ENCODE measurements at places on chromosomes 16 and 17.

DNA sequence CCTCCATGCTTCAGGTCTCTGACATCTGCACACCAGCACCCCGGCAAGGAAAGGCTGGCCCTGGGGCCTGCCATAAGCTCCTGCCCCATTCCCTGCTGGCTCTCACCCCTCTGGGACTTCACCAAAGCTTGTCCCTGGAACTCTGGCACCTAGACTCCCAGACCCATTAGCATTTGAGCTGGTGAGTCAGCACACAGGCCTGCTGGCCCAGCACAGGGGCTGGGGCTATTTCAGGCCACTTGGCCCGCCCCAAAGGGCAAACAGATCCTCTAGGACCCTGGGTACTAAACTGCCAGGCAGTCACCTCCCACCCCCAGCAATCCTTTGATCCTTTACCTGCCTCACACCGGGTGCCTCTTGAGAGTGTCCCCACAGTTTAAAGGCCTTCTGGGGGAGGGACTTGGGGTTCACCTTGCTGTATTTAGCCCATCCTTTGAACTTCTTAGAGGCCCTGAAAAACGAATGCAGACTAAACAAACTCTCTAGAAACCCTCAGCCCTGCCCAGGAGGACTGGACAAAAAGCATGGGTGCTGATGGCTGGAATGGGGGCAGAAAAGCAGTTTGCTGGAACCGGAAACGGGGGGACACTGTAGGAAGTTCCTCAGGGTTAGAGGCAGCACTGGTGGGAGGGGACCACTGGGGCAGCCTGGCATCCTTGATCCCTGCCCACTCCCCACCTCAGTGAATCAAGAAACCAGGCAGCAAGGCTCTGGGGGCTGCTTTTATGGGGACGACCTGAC is 3.2 kb upstream of the SAMD14 start:
- no peak for DNase-seq

DNA sequence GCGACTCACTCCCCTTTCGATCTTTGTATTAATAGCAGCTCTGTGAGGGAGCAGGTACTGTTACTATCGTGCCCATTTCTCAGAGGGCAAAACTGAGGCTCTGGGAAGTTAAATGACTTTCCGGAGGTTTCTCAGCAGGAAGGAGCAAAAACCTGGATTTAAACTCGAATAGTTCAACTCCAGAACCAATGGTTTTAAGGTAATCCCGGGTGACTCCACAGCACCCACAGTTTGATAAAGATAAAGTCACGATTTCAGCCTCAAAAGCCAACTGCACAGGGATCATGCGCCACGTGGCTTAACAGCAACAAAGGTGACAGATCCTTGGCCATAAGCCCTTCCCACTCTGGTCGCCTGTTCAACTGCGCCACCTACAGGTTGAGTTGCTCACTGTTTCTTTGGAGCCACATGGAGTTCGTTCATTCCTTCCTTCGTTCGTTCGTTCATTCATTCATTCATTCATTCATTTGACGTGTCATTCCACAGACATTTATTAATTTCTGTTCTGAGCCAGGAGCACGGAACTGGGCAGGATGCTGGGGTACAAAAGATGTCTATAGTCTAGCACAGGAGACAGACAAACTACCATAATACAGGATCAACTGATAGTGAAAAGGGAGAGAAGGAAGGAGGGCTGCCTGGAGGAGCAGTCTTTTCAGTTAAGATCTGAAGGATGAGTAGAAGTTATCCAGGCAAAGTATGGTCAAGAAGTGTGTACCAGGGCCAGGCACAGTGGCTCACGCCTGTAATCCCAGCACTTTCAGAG is 134.8 kb downstream of the HS3ST2 start:
- peak; percentile 12 for DNase-seq

- DNase-seq = no peak
Measured at GRCh38 chr16:9124908-9125584, 33.6 kb downstream of the HAPSTR1 start.

GRCh38 chr17:65278050-65278819 is 141.1 kb downstream of the RGS9 start:
- no peak for DNase-seq

GRCh38 chr16:88793251-88793954 is 8.4 kb upstream of the PIEZO1 start:
- no peak for DNase-seq

DNA sequence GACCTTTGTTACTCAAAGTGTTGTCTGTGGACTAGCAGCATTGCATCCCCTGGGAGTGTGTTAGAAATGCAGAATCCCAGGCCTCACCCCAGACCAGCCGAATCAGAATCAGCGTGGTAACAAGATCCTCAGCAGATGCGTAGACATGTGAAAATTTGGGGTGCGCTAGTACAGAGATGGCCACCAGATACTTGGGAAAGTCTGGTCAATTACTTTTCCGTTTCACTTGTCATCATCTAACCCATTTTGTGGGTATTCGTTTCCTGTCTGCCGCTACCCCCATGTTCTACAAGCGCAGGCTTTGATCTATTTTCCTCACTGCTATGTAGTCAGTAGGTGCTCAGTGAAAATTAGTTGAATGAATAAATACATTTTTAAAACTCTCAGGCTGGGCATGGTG is 33.1 kb upstream of the HERPUD1 start:
- no peak for DNase-seq

GRCh38 chr17:42101513-42102292 is 3.4 kb upstream of the ZNF385C start:
- peak; percentile 46 for DNase-seq

- DNase-seq = no peak
Measured at GRCh38 chr17:48294020-48294805, 135.8 kb downstream of the SKAP1 start.

GRCh38 chr16:65254144-65254543 is 132.3 kb upstream of the CDH11 start:
- DNase-seq = no peak

GRCh38 chr17:80426671-80427326 is 11.8 kb downstream of the ENDOV start:
- DNase-seq = peak; percentile 87

DNA sequence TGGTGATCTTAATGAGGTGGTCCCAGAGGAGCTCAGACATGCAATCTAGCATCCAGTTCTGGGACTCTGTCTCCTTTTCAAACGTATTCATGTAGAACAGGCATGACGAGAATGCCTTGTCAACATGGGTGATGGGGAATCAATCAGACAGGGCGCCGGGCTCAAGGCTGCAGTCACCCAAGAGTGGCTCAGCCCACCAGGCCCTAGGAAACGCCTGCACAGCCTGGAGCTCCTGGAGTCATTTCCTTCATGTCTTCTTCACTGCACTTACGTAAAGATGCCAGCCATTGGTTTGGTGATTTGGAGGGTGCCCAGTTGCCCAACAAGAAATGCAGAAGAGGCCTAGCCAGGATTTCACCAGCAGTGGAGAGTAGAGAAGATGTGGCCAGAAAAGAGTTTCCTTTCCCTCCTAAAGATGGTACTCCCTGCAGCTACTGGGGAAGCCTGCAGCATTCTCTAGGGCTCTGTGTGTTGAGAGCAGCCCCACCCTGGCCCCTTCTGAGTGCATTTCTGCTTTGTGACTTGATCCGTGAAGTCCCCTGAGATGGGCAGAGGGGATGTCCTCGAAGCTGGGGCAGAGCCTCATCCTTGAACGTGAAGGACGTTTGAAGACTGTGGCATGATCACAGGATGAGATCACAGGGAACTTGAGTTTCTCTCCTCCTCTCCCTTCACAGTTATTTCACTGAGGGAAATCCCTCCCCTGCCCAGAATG is 24.0 kb upstream of the STH start:
- no peak for DNase-seq

- DNase-seq = no peak
Measured at GRCh38 chr16:48003206-48003907, 152.4 kb downstream of the ABCC12 start.

DNA sequence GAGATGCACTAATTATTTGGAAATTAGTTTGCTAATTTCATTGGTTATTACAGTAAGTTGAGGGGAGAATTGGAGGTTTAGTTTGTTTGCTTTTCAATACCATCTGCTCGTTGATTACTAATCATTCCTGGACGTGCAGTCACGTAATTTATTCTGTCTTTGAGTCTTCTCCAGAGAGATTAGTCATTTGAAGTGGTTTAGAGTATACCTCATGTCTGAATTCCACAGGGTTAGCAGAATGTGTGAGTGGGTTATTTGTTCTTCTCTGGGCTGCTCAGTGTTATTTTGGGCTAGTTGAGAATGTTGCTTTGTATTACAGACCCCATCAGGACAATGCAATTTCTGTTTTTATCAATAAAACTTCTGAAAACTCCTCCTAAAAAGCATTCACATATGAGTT is 265.0 kb downstream of the RBFOX1 start:
- no peak for DNase-seq

- DNase-seq = no peak
Measured at GRCh38 chr17:5464717-5465507, 3.9 kb downstream of the DHX33 start.

- no peak for DNase-seq
Measured at GRCh38 chr16:85461022-85461813, 151.9 kb upstream of the GSE1 start.

GRCh38 chr16:23182206-23182678 is 303 bp upstream of the SCNN1G start:
- peak; percentile 54 for DNase-seq

- DNase-seq = peak; percentile 54
Measured at GRCh38 chr16:48611329-48612137, 1.6 kb upstream of the N4BP1 start.

DNA sequence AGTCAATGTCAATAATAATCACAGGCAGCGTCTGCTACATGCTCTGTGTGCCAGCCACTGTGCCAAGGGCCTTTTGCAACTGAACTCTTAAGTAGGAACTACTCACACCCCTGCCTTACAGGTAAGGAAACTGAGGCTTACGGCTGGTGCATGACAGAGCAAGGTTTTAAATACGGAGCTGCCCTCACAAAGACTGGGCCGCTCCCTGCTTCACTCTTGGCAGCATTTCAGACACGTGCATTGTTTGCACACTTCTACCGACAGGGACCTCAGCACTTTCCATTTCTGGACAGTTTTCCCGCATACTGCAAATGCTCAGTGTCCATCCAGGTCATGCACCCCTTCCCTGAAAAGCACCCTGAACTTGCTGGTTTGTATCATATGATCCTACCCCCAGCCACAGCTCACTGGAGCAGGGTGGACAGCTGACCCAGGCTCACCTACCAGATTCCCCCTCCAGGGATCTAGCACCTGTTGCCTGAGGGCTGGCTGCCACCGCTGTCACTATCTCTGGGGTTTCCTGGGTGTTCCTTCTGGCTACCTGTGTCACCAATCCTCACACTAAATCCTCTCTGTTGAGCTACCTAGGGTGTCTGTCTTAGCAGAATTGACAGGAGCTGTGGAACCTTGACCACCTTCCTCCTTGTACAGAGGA is 142.9 kb downstream of the C16orf78 start:
- DNase-seq = no peak

GRCh38 chr17:79974566-79975497 is 60.8 kb downstream of the TBC1D16 start:
- DNase-seq = no peak

DNA sequence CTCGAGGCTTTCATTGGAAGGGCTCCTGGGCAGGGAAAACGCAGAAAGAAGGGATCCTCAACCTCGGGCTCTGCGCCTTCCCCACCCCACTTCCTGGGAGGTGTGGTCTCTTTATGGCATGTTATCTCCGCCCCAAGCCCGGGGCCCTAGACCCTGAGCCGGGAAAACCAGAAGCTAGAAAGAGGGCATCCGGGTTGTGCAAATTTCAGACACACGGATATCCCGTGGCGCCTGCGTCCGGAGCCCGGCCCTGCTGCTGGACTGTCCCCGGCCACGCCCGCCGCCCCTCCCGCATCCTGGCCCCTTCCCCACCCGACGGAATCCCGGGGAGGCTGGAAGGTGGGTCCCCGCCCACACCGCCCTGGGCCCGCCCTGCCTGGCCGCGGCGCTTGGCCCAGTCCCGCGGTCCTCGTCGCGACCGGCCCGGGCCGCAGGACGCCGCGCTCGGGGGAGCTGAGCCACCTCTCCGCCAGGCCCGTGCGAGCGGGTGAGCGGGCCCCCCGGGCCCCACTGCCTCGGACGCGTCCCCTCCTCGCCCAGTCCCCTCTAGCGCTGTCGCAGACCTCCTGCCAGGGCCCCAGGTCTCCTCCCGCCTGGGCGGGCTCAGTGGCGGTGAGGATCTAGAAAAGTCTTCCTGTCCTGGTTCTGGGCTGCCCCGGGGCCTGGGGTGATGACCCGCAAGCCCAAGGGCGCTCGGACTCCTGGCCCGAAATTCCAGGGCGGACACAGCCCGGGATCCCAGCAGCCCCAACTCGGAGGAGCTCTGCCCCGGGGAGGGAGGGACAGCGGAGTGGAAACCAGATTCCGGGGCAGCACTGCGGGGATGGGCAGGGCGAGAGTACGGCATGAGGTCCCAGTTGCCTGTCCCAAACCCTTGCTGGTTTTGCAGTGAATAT is at the start of gene SLC16A5:
SLC16A5 (plus strand) TSS at position 397 of the 896 bp plus-strand sequence. CDS start 5,683 bp downstream, outside the sequence.
- DNase-seq = no peak

Measured in activated CD4-positive, alpha-beta T cell treated with anti-CD3 and anti-CD28 coated beads, Interleukin-2, amount 50 U/mL, for 4 hours (primary cell).